T-helper 1 cell (primary cell): ENCODE measurements at places on chromosomes 7 and 10.

DNA sequence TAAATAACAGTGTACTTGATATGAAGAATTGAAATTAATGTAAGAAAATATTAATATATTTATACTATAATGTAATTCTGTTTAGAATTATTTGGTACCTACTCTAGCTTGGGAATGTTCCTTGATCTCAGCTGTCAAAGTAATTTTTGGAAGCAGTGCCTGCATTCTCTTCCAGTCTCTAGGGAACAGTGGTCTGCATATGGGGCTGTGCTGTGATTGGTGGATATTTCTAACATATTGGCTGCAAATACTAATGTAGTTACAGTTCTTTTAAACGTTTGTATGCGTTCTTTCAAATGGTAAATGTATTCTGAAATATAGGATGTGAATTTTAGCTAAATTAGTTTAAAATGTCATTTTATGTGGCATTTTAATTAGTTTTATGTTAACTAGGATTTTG, 87.2 kb downstream of the PHF14 start:
- no peak for DNase-seq

DNA sequence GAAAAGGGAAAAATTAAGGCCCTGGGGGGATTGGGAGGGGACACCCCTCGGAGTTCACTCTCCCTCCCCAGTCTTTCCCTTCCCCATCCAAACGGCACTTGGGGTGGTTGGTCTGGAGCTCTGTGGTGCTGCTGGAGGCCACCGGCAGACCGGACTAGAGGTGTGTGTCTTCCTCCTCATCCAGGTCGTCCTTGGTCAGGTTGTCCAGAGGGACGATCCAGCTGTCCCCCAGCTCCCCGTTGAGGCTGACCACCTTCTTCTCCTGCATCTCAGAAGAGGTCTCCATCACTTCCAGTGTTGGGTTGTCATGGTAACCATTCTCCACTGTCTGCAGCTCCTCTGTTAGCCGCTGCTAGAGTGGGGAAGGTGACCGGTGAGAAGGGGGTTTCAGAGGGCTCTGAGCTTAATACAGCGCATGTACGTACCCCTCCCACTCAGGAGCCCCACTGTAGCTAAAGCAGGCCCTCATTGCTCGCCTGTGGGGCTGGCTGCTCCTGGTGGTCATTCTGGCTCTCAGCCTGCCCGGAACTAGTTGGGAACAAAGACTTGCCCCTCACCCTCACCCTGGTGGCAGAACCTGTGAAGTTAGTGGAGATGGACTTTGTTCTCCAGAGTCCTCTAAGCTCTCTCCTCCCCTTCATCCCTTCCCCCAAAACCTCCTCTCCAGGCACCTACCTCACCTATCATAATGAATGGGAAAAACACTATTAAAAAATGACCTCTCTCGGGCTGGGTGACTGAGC, 52.1 kb downstream of the PODXL start:
- DNase-seq = no peak

DNA sequence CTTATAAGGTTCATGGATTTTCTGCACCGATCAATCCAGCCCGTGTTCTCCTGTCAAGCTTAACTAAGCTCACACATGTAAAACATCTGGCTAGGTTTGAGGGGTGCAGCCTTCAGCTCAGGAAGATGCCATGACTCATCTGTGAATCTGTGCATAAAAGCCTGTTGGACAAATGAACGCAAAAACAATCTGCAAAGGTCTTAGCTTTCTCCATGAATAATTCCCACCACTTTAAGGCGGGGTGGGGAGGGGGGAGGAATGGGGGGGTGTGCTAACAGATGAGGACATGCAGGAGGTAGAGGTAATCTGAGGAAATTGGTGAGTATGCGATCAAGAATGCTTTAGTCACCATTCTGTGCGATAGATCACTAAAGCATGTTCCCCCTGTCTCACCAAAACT, 4.8 kb downstream of the DOCK4 start:
- no peak for DNase-seq

DNA sequence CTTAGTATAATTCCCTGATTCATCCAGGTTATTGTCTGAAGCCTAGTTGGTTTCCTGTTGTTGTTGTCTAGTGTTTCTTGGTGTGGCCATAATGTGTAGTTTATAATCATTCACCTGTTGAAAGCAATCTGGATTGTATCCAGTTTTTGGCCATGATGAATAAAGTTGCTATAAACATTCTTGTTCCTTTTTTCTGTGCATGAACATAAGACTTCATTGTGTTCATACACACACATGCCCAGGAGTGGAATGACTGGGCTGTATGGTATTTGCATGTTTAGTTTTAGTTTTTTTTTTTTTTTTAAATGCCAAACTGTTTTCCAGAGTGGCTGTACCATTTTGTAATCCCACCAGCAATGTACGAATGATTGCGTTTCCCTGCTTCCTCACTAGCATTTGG, 349.8 kb downstream of the SDK1 start:
- DNase-seq = no peak

DNA sequence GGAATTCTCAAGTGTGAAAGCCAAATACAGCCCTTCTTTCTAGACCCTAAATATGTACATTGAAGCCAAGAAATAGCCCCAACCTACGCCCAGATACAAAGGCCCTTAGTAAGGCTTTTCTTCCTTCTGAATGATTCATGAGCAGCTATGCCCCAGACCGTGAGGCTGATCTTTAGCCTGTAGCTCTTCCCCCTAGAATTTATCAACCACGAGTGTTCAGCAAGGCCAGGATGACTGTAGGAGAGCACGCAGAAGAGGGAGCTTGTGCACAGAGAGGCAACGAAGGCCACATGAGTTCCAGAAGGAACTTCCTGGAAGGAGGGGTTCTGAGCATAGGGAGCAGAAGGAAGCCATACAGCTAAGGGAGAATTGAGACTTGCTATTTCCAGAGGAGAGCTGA, 53.0 kb upstream of the HABP2 start:
- no peak for DNase-seq

DNA sequence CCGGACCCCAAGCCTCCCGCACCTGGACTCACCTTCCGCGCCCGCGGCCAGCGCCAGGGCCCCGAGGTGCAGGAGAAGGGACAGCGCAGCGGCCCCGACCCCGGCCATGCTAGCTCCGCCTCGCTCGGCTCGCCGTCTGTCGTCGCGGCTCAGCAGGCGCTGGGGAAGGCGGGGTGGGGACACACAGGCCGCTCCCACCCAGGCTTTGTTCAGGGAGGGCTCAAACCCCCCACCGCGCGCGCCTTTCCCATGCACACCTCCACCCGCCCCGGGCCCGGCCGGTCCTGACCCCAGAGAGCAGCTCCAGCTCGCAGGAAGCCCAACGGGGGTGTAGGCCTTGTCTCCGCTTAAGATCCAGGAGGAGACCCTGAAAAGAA, at the start of gene KCP:
Gene KCP (minus strand): TSS at position 141 of the 377 bp plus-strand sequence. CDS start 33 bp downstream, at position 108.
- no peak for DNase-seq

GRCh38 chr10:5517546-5517945, 7.2 kb upstream of the CALML3 start:
- DNase-seq = no peak

DNA sequence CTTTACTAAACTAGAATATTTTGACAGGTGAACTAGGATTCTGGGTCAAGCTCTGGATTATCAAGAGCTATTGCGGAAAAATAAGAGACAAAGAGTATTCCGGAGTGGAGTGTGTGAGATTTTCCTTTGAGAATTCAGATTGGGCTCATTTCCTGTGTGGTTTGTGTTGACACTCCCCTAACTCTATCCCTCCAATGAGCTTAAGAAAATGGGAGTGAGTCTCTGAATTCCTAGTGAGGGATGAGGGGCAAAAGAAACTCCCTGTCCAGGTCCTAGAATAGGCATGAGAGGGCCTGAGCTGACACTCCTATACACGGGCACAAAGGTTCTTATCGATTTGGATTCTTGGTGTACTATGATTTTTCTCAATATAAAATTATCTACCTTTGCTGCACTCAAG, 10.2 kb downstream of the KLF14 start:
- DNase-seq = no peak

GRCh38 chr7:101235522-101235921, 2.1 kb downstream of the CLDN15 start:
- DNase-seq = no peak

- no peak for DNase-seq
Observed at GRCh38 chr7:116259871-116260440, 49.6 kb downstream of the TES start.

GRCh38 chr7:5231811-5232484, 41.9 kb downstream of the WIPI2 start:
- no peak for DNase-seq

DNA sequence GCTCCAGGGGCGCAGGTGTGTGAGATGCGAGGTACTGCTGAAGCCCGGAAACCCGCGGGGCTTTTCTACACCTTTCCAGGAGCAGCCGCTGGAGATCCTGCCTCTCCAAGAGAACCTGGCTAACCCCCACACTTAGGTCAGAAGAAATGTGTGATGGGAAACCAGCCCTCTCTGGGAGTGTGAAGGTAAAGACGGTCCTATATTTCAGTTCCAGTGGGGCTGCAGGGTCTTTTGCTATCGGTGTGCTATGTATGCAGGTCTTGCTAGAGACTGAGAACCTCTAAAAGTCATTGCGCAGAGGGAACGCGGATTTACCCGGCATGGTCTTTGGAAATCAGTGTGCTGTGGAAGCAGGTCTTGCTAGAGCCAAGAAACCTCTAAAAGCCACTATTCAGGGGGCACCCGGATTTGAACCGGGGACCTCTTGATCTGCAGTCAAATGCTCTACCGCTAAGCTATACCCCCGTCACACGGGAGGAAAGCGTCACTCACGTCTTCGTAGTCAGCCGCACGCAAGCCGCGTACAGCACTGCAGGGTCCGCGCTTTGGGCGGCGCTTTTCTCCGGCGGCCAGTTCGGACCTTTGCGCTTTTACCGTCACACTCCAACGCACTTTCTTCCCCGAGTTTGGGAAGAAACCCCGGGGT, 46.0 kb downstream of the ZNF777 start:
- peak; percentile 31 for DNase-seq

- no peak for DNase-seq
Observed at GRCh38 chr7:30697719-30698460, 15.6 kb upstream of the CRHR2 start.

GRCh38 chr7:69878591-69878990, 280.3 kb downstream of the AUTS2 start:
- DNase-seq = no peak

- no peak for DNase-seq
Observed at GRCh38 chr7:94250987-94251386, 143.7 kb upstream of the COL1A2 start.

DNA sequence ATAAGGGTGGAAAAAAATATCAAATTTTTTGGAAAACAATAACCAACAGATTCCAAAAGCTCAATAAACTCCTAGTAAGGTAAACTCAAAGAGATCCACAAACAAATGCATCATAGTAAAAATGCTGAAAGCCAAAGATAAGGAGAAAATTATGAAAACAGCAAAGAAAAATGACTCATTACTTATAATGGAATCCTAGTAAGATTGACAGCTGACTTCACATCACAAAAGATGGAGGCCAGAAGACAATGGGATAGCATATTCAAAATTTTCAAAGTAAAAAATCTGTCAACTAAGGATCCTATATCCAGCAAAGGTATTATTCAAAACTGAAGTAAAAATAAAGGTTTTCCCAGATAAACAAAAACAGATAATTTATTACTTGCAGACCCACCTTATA, 183.4 kb upstream of the VIPR2 start:
- DNase-seq = no peak
